NB4 (cell line): ENCODE measurements at places on chromosomes 6 and 20.

- no peak for DNase-seq
These were observed 103.6 kb downstream of the JPH2 start for GRCh38 chr20:44083220-44083933.

- DNase-seq = no peak
These were observed 33.5 kb downstream of the PNLDC1 start for GRCh38 chr6:159833556-159833955.

DNA sequence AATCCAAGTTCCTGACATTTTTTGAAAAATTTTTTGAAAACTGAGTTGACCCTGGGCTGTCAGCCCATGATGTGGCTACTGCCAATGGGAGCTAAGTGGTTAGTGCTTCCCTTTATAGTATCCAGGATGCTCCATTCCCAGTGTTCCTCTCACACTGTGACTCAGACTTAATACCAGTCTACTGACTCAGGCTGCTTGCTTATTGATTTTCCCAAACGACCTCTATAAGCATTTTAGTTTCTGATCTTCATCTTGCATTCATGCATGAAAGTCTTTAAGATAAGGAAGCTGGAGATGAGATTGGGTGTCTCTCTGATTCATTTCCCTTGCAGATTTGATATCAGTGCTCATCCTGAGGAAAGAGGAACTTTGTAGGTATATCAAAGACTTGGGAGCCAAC, 560.0 kb downstream of the TBC1D32 start:
- no peak for DNase-seq

DNA sequence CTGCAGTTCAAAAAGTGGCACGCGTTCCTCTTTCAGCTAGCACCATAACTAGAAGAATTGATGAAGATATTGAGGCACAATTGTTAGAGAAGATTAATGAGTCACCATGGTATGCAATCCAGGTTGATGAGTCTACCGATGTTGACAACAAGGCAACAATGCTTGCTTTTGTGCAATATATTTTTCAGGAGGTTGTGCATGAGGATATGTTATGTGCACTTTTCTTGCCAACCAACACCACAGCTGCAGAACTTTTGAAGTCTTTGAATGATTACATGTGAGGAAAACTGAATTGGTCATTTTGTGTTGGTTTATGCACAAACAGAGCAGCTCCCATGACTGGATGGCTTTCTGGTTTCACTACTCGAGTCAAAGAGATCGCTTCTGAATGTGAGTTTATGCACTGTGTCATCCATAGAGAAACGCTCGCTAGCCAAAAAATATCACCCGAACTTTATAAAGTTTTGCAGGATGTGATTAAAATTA, 129.3 kb upstream of the SLC24A3 start:
- DNase-seq = no peak

- peak; percentile 62 for DNase-seq
These were observed 53.6 kb downstream of the CDH26 start for GRCh38 chr20:60011512-60012507.

GRCh38 chr6:42786525-42786985, 4.7 kb downstream of the BICRAL start:
- no peak for DNase-seq

GRCh38 chr6:5566718-5567117, 305.4 kb downstream of the FARS2 start:
- no peak for DNase-seq

DNA sequence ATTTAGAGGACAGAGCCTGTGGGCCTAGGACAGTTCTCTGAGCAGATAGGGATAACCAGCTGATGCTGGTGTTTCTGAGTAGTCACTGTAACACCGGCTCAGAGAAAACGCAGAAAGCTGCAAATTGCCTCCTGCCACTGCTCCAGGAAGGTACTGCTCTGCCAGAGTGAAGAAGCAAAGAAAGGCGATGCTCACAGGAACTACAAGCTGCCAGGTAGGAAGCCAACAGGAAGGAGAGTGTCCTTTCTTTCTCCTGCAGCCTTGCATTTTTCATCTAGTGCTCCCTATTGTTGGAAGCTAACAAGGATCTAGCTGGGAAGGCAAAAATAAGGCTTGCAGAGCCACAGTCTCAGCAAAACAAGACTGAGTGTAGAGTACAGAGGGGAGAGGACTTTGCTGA, 70.7 kb upstream of the RAB32 start:
- DNase-seq = no peak

DNA sequence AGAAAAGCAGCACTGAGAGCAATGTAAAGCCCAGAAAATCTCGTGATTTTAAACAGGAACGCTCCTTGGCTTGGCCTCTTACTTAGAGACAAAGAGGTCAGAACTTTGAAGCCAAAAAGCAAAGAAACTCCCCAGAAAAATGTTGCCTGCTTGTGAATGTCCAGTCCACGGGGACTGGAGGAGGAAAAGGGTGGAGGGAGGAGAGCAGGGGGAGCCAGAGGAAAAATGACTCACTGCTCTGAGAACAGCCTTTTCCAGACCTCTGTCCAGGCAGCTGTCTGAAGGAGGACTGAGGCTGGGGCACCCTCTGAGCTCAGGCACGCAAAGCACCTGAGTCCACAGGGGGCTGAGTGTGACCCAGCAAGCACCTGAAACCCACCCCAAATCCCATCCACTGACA, 64.7 kb downstream of the TRAM2 start:
- no peak for DNase-seq
